ENCODE measurements at places on chromosomes 1 and 21.

DNA sequence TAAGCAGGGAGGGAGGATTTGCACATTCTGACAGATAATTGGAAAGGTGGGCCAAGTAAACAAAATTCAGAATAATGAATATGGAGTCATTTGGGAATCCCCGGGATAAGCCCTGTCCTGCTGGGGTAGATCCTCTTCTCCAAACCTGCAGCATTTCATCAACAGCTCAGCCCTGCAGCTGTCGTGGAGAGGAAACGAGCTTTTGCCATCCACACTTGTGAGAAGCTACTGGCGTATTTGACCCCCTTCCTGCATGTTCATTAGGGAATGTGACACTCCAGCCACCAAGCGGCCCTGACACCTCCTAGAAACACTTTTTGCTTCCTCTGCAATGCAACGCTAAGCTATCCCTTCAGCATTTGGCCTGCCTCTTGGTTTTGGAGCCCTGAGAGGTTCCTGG, 8.0 kb upstream of the LEFTY2 start:
- DNase-seq, result peak; percentile 24

- DNase-seq, result no peak
These were observed 95.3 kb downstream of the ADSS2 start for GRCh38 chr1:244356376-244356775.

DNA sequence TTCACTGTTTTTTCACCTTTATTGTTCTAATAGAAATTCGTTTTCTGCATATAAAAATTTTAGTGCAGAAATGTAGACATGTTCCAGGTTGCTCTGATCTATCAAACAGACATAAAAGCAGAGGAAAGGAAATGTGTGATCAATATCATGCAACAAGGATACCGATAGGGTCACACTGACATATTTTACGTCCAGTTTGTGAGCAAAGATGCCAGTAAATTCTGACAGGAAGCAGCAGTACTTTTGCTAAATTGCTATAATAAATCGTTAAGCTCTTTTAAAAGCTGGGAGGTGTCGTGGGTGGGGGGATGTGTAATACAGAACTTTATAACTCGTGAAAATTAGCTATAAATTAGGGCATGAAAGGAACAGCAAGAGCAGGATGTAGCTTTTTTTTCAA, 955.2 kb downstream of the BRINP3 start:
- no peak for DNase-seq

- peak; percentile 27 for DNase-seq
These were observed 18.4 kb upstream of the FOXO6 start for GRCh38 chr1:41342774-41343355.

DNA sequence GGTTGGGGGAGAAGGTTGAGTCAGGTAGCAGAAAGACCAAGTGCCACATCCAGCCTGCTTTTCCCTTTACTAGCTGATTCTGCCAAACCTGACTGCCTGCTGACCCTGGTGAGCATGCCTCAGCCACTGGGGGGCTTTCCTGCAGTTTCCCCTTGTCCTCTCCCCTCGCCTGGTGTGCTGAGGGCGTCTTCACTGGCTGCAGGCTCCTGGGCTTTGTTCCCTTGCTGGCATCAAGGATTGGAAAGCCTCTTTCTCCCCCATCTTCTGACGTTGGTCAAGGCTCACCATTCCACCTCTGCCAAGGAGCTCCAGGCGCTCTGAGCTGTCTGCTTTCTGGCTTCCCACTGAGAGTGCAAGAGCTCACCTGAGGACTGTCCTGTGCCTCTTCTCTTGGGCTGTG, 28.4 kb downstream of the MAN1C1 start:
- DNase-seq, result no peak

GRCh38 chr1:145995964-145996432, 381 bp downstream of the TXNIP start:
- no peak for DNase-seq

GRCh38 chr21:45856906-45857305, 124.7 kb upstream of the COL6A1 start:
- DNase-seq, result no peak
